ENCODE measurements at places on chromosomes 7 and 10.

GRCh38 chr10:22365233-22365632 lies 19.9 kb downstream of the SPAG6 start:
- no peak for DNase-seq

GRCh38 chr10:43076876-43077420 lies at the start of gene RET:
Gene RET (plus strand): TSS chr10:43077069. CDS start chr10:43077259, 190 bp downstream.
- DNase-seq: no peak

DNA sequence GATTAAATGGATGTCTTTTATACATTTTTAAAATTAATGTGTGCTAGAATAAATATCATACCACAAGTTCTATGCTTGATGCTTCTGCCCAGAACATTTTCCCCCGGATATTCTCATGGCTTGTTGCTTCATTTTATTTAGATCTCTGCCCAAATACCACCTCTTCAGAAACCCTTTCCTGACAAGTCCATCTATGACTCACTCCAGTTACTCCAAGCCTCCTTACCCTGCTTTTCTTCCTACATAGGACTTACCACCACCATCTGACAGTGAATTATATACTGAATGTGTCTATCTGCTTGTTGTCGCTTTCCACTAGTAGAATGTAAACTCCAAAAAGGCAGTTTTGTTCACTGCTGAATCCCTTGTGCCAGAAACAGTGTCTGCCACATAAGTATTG lies 19.1 kb upstream of the ERVW-1 start:
- DNase-seq: no peak

DNA sequence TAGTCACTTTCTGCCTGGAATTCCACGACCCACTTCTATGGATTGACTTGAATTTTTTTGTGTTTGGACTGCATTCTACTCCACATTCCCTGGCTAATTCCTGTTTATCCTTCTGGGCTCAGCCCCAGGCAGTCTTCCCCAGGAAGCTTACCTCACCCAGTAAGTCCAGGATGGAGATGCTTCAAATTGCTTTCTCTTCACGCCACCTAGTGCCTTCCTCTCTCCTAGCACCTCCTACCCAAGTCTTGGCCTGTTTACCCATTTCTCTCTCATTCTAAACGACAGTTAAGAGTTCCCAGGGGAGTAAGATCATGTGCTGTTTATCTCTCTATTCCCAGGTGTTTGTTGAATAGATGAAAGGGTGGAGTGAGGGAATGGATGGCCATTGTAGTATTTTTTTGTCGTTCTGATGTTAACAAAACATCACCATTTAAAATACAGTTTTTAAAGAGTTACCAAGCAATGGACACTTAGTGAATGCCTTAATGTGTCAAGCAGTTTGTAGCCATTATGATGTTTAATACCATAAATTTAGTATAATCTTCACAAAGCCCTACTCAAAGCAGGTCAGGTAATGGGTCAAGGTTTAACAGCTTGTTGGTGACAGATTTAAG lies 45.5 kb upstream of the TARP start:
- DNase-seq: peak; percentile 65

DNA sequence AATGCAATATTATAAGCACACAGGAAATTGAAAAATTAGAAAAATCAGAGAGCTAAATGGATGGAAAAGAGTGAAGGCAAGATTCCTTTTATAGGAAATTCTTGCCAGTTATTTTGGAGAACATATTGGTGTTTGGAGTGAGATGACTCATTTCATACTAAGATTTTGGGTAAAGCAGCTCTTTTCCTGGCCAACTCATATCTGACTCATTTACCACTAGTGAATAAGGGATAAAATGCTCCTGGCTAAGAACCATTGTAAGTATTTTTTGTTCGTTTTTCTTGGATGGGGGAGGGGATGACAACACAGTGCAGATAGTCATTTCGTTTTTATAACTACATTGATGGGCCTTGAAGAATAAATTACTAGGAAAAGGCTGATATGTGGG lies 139.3 kb downstream of the TWIST1 start:
- no peak for DNase-seq

GRCh38 chr7:24939416-24939815 lies 40.6 kb downstream of the OSBPL3 start:
- DNase-seq: no peak

DNA sequence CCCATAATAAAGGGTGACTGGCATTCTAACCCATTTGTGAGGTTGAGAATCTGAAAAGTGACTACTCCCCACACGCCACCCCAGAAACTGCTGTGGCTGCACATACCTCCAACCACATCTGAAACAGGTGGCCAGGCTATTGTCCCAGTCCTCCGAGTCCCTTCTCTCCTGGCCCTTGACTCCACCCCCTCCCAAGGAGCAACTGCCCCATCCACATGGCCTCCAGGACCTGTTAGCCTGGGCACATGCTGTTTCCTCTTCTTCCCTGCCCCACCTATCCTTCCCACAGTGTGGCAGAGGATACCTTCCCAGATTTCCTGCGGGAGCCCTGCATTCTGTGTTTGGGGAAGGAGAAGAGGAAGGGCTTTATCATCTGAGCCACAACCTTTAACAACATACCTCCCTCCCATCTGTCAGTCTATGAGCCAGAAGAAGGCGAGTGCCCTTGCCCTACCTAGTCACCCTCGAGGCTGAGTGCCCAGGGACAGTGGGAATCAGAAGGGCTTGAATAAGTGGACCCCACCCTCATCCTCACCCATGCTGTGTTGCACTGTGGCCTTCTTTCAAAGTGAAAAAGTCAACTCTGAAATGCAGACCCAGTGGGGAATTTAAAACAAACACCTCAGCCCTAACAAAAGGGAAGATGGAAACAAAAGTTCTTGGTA lies 11.9 kb downstream of the STEAP1B start:
- DNase-seq: no peak

DNA sequence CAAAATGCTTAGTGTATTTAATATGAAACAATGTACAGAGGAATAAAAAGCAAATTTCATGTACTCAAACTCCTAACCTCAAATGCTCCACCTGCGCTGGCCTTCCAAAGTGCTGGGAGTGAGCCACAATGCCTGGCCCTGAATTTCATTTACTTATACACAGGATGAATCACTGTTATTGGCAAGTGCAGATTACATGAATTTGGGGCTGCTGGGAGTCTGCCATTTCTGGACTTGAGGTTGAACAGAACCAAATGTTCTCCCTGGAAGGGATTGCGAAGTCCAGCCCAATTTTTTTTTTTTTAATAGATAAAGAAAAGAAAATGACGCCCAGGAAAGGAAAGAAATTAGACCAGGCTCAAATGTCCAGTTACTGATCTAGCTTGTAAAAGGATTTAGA lies 6.8 kb upstream of the CSTF2T start:
- no peak for DNase-seq

DNA sequence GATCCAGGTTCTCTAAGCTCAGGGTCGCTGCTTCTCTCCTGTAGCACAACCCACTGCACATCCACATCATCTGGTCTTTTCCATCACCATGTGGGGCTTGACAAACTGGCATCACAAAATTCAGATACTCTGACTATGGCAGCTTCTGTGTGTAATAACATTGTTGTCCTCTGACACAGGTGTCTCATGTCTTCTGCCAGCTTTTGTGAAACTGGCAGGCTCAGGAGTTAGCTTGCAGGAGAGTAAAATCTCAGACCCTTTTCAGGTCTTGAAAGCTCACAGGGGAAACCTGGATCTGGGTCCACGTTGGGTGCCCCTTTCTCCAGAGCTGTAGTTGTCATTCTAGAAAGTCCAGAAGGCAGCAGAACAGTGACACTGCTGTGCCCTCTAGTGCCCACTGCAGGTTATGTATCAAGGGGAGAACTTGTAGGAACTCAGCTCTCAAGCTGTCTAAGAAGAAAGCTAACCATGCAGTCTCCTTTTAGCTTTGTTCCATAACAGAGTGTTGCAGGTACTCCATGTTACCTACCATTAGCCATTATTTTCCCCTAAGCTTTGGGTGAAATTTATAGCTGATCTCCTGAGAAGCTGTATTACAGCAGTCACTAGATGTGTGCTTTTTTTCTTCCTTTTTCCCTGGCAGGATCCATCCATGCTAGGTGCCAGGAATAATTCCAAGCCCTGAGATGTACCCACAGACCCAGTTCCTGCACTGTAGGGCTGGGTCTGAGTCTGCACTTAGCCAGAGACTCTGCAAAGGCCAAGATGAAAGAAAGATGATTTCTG lies 102.7 kb downstream of the ZNF248 start:
- DNase-seq: no peak

DNA sequence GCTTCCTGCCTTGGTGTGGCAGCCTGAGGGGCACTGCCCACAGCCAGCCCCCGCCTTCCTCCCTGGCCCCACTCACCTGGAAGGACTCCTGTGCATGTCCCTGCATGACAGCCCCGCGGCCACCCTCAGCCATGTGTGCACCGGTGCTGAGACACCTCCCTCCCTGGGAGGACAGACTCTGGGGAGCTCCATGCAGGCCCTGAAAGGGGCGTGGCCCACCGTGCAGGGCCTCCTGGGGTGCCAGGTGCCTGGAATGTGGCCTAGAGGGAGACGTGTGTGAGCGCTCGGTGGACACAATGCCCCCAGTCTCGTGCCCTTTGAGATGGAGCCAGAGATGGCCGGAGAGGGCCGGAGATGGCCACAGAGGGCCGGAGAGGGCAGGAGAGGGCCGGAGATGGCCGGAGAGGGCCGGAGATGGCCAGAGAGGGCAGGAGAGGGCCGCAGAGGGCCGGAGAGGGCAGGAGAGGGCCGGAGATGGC lies 59.1 kb upstream of the PPP2R2D start:
- DNase-seq: no peak

DNA sequence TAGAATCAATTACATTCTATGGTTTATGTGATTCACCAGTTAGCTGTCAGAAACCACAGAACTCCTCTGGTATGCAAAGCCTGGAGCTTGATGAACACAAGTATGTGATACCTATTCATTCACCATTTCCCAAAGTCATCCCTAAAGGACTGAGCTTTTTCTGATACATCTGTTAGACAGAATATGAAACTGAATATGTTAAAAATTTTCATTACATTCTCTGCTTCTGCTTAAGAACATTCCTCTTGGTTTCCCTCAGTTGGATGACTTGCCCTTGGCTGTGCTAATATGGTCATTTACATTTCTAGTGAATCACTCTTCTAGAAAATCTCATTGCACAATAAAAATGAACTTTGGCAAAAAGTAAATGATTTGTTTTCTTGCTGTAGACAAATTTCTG lies 10.8 kb upstream of the PON1 start:
- no peak for DNase-seq

DNA sequence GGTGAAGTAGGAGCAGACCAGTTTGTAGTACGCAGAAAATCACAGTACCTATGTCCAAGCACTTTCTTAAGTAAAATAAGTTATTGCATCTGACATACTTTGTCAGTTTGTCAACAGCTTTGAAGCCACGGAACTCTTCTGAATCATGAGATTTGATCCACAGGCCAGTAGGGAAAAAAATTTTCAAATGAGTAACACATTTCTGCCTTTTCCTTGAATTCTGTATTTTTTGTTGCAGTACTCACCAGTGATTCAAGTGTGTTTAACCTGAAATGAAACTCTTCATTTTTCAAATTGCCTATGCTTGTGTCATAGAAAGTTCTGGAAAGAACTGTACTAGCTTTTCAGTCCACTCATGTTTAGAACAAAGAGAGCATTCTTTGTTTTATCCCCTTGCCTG lies 337.7 kb downstream of the GATA3 start:
- no peak for DNase-seq

DNA sequence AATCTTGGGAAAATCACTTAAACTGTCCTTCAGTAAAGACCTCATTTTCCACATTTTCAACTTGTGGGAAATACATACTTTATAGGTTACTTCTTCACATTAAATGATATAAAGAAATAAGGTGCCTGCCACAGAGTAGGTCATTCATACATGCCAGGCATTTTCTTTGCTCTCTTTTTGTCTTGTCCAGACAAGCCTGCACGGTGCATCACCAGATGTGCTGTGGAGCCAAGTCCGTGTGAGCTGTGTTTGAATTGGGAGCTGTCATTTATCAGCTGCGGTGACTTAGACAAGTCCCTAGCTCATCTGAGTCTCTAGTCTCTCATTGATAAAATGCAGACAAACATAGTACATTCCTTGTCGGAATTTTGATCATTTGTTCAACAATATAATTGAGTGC lies 432.9 kb downstream of the SORCS3 start:
- no peak for DNase-seq

DNA sequence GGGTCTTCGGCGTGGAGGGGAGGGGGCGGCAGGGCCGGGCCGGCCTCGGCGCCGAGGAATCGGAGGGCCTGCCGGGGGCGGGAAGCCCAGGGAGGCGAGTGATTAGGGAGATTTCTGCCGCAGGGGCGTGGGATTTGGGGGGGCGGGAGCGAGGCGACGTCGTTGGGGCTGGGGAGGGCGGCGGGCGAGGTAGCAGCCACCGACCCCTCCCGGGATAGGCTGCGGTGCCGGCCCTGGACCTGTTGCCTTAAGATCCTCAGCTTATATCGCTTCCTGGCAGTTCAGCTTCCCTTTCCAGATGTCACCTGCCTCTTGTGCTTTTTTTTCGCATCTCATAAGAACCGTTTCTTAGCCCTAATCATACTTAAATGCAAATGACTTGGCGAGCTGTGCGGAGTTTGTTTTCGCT lies 655 bp downstream of the LMTK2 start:
- no peak for DNase-seq

- DNase-seq: no peak
Measured at GRCh38 chr7:151623766-151624165, 104.1 kb upstream of the RHEB start.

DNA sequence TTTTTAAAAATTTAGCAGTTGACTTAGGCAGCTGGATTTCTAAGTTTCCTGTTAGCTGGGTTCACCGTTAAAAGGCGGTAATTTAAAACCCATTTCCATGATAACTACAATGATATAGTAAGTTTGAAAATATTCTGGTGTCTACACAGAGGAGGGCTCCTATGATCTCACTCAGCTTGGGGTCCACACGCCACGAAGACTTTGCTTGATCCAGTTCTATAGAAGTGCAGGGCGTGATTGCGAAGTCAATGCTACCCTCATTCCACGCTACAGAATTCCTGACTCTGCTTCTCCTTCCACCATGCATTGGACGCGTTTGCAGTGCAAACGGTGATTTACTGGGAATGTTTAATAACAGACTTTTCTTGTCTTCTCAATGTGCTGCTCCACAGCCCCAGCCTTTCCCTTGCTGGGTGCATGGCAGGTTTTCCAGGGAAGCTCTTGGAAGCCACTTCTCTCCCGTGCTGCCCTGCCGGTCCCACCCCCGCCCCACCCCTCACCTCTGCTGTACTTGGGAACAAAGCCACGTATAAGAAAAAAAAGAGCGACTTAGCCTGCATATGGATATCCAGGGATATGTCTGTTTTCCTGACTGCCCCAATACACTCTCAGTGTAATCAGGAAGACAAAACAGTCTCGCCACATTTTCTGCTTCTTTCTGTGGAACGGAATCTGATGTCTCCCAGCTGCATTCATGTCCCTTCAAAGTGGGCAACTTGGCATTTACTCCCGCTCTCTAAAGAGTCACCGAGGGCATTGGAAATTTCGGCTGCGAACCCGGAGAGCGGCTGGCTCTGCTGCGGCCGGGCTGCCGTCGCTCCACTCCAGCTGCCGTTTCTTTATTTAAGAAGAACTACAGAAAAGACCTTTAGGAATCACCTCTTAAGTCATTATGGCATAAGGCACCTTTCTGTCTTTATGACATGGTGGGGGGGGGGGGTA lies 434.4 kb upstream of the MGMT start:
- no peak for DNase-seq

GRCh38 chr10:5970527-5970926 lies 6.8 kb downstream of the IL15RA start:
- DNase-seq: no peak
